Stimulated activated CD4-positive, alpha-beta T cell treated with anti-CD3 and anti-CD28 coated beads, TNF-alpha, amount 100 ng/mL, for 4 hours (primary cell): ENCODE measurements at places on chromosomes 2 and 18.

DNA sequence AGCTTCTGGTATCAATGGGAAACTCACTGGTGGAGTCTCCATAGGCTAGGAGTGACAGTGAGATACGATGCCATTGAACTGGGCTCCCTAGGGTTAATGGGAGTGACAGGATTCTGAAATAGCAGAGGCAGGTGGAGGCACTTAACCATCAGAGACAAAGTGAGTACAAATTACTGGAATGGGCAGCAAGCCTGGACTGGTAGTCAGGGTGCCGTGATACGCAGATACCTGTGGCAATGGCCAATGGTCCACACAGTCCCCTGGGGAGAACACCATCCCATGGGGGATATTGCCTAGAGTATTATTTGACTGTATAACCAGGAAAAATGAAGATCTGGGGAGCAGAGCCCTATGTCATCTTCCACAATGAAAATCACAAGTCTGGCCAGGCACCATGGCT, 17.3 kb downstream of the CHCHD5 start:
- no peak for DNase-seq

- DNase-seq, result no peak
These were observed 70.1 kb downstream of the BOLA3 start for GRCh38 chr2:74077636-74078035.

DNA sequence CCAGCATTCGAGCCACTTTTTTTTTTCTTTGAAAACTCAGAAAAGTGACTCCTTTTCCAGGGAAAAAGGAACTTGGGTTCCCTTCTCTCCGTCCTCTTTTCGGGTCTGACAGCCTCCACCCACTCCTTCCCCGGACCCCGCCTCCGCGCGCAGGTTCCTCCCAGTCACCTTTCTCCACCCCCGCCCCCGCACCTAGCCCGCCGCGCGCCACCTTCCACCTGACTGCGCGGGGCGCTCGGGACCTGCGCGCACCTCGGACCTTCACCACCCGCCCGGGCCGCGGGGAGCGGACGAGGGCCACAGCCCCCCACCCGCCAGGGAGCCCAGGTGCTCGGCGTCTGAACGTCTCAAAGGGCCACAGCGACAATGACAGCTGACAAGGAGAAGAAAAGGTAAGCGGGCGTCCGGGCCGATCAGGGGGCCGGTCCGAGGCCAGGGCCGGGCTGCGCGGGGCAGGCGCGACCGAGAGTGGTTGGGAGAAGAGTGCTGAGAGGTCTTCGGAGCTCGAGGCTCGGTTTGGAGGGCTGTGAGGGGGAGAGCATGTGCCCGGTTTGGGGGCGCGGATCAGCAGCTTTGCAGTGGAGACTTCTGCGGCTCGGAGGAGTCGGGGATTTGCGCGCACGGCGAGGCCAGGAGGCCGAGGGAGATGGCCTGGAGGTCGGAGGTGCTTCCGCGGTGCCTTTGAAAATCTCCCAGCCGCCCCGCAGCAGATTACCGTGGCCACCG, 502 bp downstream of the EPAS1 start:
- DNase-seq, result peak; percentile 65

- no peak for DNase-seq
These were observed 29.1 kb downstream of the DRC1 start for GRCh38 chr2:26430826-26431225.

- no peak for DNase-seq
These were observed 32.0 kb upstream of the MAP2 start for GRCh38 chr2:209391776-209392401.

GRCh38 chr2:100417711-100418124, 250 bp upstream of the CHST10 start:
- DNase-seq, result no peak

DNA sequence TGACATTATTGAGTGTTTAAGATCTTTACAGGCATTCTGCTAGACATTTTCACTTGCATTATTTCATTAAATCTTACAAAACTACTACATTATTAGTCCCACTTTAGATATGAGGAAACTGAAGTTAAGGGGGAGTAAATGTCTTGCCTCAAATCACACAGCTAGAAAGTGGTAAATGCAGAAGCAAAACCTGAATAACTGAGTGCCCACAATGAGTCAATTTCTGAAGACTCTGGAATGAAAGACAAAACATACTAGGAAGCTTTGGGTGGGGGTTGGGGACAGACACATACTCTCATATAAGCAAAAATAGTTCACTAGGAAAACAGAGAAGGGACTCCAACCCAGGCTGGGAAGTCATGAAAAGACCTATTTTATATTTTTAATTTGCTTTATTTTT, 214.4 kb upstream of the LRATD1 start:
- DNase-seq, result no peak

- DNase-seq, result no peak
These were observed 127.9 kb upstream of the PGAP1 start for GRCh38 chr2:197054437-197054836.

- no peak for DNase-seq
These were observed 28.0 kb upstream of the SCYGR1 start for GRCh38 chr2:227415538-227416424.

DNA sequence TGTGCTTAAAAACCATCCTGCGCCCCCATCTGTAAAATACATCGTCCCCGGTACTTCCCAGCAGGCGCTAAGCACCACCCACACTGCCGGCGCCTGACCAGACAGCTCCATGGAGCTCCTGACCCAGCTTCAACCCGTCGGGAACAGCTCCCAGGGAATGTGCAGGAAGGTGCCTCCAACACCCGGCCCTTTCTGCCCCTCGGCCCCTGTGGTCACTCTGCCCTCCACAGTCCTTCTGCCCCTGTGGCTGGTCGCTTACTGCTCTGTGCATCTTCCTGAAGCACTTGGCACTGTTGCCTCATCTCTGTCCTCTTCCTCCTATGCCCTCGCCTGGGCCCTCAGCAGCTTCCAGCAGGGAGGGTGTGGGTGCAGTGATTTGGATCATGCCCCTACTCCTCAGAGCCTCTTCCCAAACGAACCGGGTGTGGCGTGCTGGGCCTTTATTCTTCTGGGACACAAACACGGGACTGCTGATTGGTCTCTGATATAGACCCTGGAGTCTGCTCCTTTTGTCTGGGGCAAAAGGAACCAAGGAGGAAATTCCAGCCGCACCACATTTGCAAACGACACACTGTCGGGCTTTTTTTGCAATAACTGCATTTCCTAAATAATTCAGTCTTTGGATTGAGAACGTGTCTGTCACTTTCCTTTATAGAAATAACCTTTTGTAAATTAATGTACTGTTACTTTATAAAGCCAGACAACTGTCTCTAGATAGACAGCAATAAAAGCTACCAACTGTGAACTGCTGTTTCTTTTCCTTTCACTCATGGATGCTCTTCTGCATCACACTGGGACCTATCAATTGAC, 65.9 kb downstream of the ADI1 start:
- no peak for DNase-seq

DNA sequence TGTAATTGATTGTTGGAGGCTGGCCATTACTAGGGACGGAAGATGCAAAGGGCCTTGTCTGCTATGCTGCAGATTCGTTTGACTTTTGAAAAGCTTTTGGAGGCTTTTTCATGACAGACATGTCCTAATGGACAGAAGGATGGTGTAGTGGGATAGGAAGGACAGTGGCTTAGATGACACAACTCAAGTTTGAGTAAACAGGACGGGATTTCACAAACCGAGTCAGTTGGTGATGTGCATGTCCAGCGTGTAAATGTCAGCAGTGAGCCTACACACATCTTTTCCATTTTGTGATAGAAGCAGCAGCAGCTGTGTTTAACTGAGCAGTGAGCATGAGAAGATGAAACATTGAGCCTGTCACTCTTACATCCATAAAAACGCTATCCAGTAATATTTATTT, 76.0 kb downstream of the NCK2 start:
- DNase-seq, result no peak

- DNase-seq, result no peak
These were observed 61.9 kb downstream of the RRM2 start for GRCh38 chr2:10184421-10184820.

- no peak for DNase-seq
These were observed 264.6 kb upstream of the TRIB2 start for GRCh38 chr2:12452185-12452584.

- no peak for DNase-seq
These were observed 32.4 kb upstream of the ATL2 start for GRCh38 chr2:38409156-38410102.

- DNase-seq, result no peak
These were observed 312.4 kb upstream of the MC4R start for GRCh38 chr18:60684843-60685513.

DNA sequence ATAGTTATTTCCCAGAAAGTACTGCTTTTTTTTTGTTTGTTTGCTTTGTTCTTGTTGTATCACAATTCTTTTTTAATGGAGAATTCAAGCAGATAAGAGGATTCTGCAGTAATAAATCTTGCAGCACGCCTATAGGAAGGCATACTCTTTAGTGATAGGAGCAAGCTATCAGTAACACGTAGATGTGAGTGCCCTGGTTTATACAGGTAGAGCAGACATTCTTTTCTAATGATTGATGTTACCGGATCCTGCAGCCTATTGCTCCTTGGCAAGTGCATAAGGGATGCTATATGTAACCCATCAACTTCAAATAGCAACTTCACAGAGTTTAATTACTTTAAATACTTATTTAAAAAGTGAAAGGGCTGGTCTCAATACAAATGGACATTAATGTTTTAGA, 834.2 kb upstream of the GCFC2 start:
- DNase-seq, result no peak

- DNase-seq, result no peak
These were observed 8.6 kb downstream of the OSBPL6 start for GRCh38 chr2:178202927-178203326.

GRCh38 chr2:173048897-173049661, 26.6 kb upstream of the MAP3K20 start:
- DNase-seq, result no peak

DNA sequence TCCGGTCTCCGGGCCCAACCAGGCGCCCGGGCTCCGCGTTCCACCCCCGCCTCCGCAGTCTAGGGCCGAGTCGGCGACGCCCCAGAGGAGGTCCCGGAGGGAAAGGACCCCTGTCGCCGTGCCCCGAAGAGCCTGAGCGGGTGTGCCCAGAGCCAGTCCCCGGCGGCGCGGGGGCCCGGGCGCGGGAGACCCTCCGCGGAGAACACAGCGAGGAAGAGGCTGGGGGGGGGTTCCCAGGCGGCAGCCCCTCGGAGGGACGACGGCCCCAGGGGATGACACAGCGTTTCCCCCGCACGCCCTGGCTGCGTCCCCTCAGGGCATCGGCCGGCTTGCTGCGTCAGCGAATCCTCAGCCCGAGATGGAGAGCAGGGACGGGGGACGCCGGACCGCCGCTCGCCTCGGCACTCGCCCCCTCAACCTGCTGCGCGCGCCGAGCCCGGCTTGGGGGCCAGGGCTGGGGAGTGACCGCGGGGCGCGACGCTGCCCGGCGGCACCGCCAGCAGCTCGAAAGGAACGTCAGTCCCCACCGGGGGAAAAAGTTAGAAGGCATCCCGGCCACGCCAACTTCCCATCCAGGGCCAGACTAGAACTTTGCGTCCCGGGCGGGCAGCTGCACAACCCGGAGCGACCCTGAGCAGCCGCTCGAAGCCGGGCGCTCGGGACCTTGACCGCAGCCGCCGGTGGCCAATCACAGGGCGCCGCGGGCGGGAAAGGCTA, 711 bp downstream of the SFXN5 start:
- peak; percentile 4 for DNase-seq

- DNase-seq, result no peak
These were observed 1509.0 kb downstream of the LRP1B start for GRCh38 chr2:140621583-140622362.

DNA sequence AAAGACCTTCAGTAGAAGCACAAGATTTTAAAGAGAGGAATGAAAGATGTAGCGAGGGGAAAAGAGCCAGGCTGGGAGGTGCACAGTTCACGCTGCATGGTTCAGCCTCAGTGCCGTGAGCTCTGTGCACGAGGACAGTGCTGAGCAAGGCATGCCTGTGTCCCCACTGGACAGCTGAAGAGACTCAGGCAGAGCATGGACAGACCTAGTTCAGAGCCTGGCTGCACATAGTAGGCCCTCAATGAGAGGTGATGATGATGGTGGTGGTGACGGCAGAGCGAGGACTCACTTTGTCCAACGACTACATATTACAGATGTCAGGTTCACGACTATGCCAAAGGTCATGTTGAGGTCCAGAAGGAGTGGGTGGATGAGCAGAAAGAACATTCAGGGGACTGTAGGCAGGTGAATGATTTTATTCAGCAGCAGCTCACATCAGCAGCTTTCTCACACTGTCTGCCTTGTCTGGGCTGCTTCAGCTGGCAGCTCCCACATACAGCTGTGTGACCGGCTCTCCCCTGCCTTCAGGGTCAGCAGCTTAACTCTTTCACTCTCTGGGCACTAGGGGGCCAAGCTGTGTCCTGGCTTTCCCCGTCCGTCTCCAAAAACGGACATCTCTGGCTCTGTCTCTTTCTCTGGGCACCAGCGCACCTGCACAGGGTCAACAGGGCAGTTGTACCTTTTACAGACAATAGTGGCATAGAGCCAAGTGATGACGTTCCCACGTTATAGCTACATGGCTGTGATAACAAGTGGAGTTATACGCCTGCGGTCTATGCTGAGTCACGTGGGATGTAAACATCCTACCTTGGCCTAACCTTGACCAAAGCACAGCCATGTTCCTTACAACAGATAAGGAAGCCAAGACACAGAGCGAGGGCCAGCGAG, 128.8 kb upstream of the MSH6 start:
- no peak for DNase-seq

DNA sequence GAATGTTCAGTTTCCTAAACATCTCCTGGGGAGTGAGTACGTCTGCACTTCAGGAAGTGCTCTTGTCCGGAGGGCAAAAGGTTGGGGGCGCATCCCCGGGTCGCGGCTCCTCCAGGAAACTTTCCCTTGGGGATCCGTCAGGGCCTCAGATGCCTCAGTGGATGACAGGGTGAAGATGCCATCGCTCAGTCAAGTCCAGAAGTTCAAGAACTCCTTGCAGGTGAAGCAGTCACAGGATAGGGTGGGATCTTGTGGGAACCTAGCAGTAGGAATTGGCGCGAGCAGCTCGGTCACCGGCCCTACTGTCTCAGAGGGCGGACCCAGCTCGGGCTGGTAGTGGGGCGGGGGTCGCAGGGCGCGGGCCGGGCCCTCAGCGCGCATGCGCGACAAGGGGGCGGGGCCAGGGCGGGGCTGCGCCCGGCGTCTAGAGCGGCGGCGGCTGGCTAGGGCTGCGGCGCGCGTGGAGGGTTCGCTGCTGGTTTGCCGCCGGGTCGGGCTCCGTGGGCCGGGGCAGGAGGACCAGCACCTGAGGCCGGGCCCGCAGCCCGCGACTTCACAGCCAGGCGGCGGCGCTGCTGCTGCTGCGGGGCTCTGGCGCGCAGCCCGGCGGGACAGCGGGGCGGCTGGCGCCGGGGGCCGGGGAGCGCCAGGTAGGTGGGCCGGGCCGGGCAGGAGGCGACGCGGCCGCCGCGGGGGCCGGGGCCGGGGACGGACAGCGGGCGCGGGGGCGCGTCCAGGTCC, at the start of gene INPP4A:
Gene INPP4A (plus strand): TSS at position 423 of the 741 bp plus-strand sequence. CDS start 75,191 bp downstream, outside the sequence.
- DNase-seq, result peak; percentile 79

GRCh38 chr2:201118961-201119854, 3.2 kb downstream of the CFLAR start:
- DNase-seq, result no peak

GRCh38 chr2:117537032-117537431, 277.5 kb upstream of the DDX18 start:
- no peak for DNase-seq

GRCh38 chr2:168312036-168312822, 64.8 kb upstream of the STK39 start:
- no peak for DNase-seq

GRCh38 chr18:13453714-13454113, 235.2 kb downstream of the LDLRAD4 start:
- DNase-seq, result no peak
